ENCODE measurements at places on chromosomes 1 and 21. TPM values are rescaled to one million over a fixed set of nuclear protein-coding genes. Genes with fewer than 3 reads are reported as not detected.

GRCh38 chr1:219587401-219587800, 25.5 kb downstream of the ZC3H11B start:
- no peak for DNase-seq

- no peak for DNase-seq
Observed at GRCh38 chr21:25963181-25963580, 207.4 kb downstream of the APP start.

DNA sequence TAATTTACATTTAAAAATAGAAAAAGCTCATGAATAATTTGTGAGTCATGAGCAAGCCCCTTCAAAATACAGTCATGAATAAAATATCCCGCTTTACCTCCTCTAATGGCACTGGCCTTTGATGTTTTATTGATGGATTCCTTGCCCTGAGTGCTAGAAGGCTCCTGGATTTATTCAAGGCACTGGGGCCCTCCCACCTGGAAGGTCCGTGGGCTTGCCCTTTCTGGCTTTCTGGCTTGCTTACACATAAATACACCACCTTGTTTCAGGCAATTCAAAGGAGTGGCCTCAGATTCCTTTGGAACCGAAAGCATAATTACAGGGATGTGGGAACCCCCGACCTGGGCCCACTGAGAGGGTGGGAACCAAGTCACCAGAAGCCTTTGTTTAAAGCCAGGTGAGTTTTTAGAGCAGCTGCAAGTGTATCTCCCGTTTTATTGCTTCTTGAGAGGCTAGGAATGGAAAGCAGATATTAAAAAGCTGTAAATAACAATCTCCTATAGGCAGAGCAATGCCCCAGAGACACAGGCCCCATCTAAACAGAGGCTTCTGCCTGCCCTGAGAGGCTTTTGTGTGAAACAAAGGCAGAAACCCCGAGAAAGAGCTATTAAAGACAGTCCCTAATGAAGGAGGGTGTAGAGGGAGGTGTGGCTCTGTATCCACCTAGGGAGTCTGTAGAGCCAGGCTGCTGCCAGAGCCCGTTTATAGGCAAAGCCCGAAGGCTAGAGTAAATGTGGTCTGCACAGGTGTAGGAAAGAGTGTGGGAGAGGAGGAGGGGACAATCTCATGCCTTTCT, 126.4 kb downstream of the FAM78B start:
- no peak for DNase-seq

GRCh38 chr1:157725221-157725577, 24.6 kb upstream of the FCRL3 start:
- DNase-seq = no peak

DNA sequence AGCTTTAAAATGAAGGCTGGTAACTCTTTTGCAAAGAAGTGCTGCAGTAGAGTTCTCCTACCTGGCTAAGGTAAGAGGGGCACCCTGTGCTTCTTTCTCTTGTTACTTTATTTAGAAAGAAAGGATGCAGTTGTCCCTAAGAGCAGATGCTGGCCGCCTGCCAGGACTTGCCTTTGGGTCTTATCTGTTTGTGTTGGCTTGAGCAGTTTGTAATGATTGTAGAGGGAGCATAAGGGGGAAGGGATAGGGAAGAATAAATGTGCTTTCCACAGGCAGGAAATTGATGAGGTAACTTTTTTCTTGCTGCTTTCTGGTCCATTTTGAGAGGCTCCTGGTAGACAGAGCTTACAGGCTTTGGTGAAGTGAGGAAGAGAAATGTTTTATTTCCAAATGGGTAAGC, 229.6 kb downstream of the HHAT start:
- no peak for DNase-seq

GRCh38 chr1:3533067-3534048, 78.0 kb downstream of the MEGF6 start:
- DNase-seq = no peak

Gene LCE2C
- not detected for total RNA-seq

Gene RIIAD1
- total RNA-seq = 0.88 TPM

Gene KIF26B
- total RNA-seq = 4.9 TPM

Gene SLC9C2
- not detected for total RNA-seq
